Right renal pelvis (tissue), 4 donors: ENCODE measurements at places on chromosomes 1 and 21. TPM values are rescaled to one million over a fixed set of nuclear protein-coding genes. Genes with fewer than 3 reads are reported as not detected.

The FBXO2 gene
- 0.98 TPM for polyA plus RNA-seq

The LCE6A gene
- polyA plus RNA-seq, result not detected

The HUNK gene
- polyA plus RNA-seq, result 18.0 TPM

The VTCN1 gene
- 22.6 TPM for polyA plus RNA-seq

The TAS1R1 gene
- 0.15 TPM for polyA plus RNA-seq

The ELAPOR1 gene
- polyA plus RNA-seq, result 1.9 TPM
